Caco-2 (cell line): ENCODE measurements at places on chromosomes 16 and 17. TPM values are rescaled to one million over a fixed set of nuclear protein-coding genes. Genes with fewer than 3 reads are reported as not detected.

DNA sequence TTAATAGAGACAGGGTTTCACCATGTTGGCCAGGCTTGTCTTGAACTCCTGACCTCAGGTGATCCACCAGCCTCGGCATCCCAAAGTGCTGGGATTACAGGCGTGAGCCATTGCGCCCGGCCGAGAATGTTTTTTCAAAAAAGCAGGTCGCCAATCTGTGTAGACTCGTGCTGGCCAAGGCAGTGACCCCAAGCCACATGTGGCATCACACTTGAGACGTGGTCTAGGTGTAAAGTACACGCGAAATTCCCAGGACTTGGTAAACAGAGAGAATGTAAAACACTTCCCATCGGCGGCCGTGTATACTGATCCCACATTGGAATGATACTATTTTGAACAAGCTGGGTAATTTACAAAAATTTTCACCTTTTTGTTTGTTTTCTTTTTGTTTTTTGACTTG is 41.1 kb downstream of the TBC1D16 start:
- no peaks in the 10 kb centered on the region; the same call in 1 of the 2 replicates for H3K36me3 ChIP-seq
- H3K4me3 ChIP-seq = no peak overlapping the region
- no peak for DNase-seq
- H3K4me1 ChIP-seq = peaks cover 40% of the 10 kb centered on the region

GRCh38 chr17:21291862-21292261 is 7.4 kb downstream of the MAP2K3 start:
- H3K4me3 ChIP-seq = no peak overlapping the region
- no peaks in the 10 kb centered on the region for H3K27me3 ChIP-seq
- no peak for DNase-seq

GRCh38 chr16:31005350-31006085 is 4.9 kb downstream of the STX1B start:
- H3K27ac ChIP-seq = no peak overlapping the region
- H3K36me3 ChIP-seq = no peaks in the 10 kb centered on the region
- DNase-seq = no peak
- H3K4me3 ChIP-seq = no peak overlapping the region

DNA sequence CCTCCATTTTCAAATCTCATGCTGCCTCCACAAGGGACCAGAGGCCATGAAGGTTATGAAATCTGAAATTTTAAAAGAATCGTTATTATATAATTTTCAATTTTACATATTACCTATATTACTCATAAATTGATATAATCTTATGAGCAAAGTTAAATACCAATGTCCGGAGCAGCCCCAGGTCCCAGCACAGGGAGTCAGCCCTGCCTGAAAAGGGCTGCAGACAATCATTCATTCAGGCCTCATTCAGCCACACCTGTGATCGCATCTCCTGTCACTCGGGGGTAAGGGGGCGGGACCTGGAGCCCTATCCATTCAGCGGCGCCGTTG is 172.5 kb downstream of the AHSP start:
- H3K27me3 ChIP-seq = no peaks in the 10 kb centered on the region
- H3K4me1 ChIP-seq = peaks cover 6% of the 10 kb centered on the region; the same call in 1 of the 2 replicates
- DNase-seq = no peak
- no peak overlapping the region for H3K27ac ChIP-seq
- H3K4me3 ChIP-seq = no peak overlapping the region

PYDC1 gene
- total RNA-seq = not detected in 2 replicates

GRCh38 chr16:28610595-28611191 is 849 bp upstream of the SULT1A1 start:
- no peaks in the 10 kb centered on the region for H3K4me1 ChIP-seq
- no peaks in the 10 kb centered on the region for H3K36me3 ChIP-seq
- no peak overlapping the region for H3K4me3 ChIP-seq
- H3K27me3 ChIP-seq = no peaks in the 10 kb centered on the region
- DNase-seq = no peak

DNA sequence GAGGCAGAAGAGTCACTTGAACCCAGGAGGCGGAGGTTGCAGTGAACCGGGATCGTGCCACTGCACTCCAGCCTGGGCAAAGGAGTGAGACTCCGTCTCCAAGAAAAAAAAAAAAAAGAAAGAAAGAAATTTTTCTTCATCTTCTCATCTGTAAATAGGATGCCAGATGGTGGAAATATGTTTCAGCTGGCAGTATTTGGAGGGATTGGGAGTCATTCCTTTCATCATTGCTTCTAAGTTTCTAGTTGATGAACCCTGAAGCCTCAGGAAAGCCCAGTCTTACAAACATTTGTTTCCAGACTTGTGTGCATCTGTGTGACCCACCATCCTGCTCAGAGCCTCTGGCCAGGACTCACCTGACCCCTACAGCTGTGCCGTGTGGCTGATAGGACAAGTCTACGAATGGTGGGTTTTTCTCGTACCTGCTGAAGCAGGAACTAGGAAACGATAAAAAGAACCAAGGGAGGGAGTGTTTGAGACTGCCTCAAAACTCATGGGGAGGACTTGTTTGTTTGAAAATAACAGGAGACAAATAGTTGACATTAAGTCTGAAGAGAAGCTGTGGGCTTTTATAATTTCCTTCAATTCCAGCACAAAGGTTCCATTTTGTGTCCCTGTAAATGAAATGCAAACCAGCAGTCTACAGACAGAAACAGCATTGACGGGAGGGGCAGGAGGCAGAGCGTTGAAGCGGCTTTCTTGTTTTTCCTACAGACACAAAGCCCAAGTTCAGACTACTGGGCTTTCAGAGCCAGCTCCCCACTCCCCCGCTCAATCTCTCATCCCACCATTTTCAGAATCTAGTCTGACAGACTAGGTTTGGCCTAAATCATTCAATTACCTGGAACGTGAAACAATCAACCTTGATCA is 24.9 kb downstream of the CDRT4 start:
- no peaks in the 10 kb centered on the region; the same call in 1 of the 2 replicates for H3K4me1 ChIP-seq
- no peak overlapping the region for H3K27ac ChIP-seq
- no peaks in the 10 kb centered on the region for H3K27me3 ChIP-seq
- no peaks in the 10 kb centered on the region for H3K36me3 ChIP-seq
- no peak for DNase-seq

PPP1R1B gene
- not detected in 2 replicates for total RNA-seq

DNA sequence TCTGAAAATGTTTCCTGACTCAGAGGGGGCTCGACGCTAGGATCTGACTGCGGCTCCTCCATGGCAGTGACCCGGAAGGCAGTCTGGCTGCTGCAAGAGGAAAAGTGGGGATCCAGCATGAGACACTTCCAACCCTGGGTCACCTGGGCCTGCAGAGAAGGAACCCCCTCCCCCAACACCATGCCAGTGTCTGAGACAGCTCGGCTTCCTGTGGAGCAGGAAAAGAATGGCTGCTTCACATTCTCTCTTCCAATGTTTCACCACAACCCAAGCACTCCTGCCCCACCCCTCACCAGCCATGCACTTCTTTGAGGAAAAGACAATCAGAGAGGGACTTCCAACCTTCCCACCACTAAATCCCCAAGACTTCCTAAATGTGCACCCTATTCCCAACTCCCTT is 10.8 kb downstream of the TP53 start:
- H3K36me3 ChIP-seq = no peaks in the 10 kb centered on the region; the same call in 1 of the 2 replicates
- no peak overlapping the region for H3K27ac ChIP-seq
- H3K27me3 ChIP-seq = no peaks in the 10 kb centered on the region

RHBDL3 gene
- total RNA-seq = 0.09 TPM in 1 of 2 replicates, not detected in the other

- H3K4me1 ChIP-seq = no peaks in the 10 kb centered on the region
- no peak overlapping the region for H3K4me3 ChIP-seq
- no peaks in the 10 kb centered on the region; the same call in 1 of the 2 replicates for H3K36me3 ChIP-seq
Measured at GRCh38 chr17:38844261-38844757, 9.2 kb downstream of the RPL23 start.
